GOT3 (cell line): ENCODE measurements at places on chromosomes 7 and 10.

GRCh38 chr10:99520847-99521764 is 11.6 kb upstream of the NKX2-3 start:
- DNase-seq: no peak

GRCh38 chr7:16934722-16935340 is 53.0 kb upstream of the AGR3 start:
- no peak for DNase-seq

DNA sequence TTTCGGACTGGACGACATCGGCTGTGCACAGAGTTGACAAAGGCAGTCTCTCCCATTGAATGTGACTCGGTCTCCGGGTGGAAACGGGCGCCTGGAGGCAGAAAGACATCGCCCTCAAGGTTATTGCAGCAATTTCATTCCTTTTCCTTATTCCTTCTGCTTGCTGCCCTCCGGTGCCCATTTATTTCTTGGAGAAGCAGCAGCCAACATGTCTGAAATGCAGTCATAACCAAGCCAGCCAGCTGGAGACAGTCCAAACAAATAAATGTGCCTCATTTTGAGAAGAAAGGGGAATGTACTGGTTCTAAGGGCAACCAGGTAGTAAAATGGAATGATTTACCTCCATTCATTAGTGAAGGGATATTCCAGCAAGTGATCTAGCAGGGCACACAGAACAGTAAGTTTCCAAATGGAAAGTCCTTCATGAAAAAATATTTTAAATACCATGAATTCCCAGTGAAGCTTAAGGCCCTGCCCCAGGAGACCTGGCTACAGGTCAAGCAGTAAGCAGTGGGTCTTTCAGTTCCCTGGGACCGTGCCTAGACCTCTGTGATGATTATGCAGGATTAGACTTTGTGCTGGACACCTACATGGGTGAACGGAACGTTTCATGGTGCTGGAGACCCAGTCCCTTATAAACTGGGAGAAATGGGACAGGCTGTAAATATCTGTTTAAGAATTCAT is 86.6 kb downstream of the ABLIM1 start:
- DNase-seq: no peak

DNA sequence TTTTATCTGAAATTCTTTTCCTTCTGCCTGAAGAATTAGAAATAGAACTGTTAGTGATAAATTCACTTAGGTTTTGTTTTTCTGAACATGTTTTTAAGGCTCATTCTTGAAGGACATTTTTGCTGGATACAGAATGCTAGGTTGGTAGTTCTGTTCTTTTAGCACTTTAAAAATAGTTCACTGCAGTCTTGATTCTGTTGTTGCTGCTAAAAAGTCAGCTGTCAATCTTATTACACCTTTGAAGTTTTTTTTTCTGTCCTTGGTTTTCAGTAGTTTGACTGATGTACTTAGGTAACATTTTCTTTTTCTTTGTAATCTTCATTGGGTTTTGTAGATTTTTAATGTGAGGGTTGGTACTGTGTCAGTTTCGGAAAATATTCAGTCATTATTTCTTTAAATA is 48.7 kb downstream of the C1GALT1 start:
- DNase-seq: no peak

- no peak for DNase-seq
Observed at GRCh38 chr7:24745355-24745754, 11.9 kb downstream of the GSDME start.

GRCh38 chr10:88911851-88912250 is 31.8 kb downstream of the STAMBPL1 start:
- no peak for DNase-seq

- no peak for DNase-seq
Observed at GRCh38 chr7:22563032-22563501, 63.1 kb upstream of the STEAP1B start.

DNA sequence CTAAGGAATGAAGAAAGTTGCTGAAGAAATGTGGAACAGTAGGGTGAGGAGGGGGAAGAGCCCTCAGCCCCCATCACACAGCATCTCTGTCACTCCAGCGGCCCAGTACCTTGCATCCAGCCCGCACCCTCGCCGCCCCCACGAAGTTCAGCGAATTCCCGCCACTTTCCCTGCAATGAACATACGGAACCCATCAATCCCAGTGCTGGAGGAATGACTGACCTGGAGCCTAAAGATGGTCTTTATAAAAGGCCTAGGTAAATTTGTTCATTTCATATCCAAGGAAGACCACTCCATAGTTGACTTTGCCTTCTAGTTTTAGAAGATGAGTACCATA is 779 bp upstream of the KIF5B start:
- no peak for DNase-seq

DNA sequence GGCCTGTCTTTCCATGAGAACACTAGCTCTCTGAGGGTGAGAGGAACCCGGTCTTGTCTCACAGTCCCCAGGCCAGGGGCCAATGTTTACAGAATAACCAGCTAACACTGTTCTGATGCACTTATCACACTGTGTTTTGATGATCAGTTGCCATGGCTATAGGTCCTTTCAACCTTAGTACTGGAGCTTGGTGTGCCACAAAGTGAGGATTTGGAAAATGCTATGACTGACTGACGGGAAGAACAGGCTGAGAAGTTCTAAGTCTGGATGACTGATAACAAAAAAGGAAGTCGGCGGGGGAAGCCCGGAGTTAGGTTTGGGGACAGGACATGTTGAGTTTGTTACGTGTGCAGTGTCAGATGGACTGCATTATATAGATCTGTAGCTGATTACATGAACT is 141.8 kb downstream of the CTTNBP2 start:
- DNase-seq: no peak

GRCh38 chr10:72332423-72333111 is 22.2 kb downstream of the DNAJB12 start:
- no peak for DNase-seq

DNA sequence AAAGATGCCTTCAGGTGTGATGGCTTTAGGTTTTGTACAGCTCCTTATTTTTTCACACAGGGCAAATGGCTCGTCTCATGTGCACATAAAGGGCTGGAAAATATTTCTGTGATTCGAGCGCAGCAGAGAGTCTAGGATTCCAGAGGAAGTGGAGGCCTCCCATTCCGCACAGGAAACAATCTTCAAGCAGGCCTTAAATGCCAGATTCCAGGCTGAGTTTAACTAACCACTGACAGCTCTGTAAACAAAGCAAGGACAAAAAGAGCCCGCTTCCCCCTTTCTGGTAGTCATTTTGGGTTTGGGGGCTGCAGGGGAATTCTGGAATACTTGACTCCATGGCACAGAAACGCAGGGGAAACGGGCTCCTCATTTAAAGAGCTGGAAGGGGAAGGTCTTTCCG is 87.2 kb downstream of the CALD1 start:
- no peak for DNase-seq

- DNase-seq: no peak
Observed at GRCh38 chr7:118586248-118586647, 361.7 kb downstream of the ANKRD7 start.

DNA sequence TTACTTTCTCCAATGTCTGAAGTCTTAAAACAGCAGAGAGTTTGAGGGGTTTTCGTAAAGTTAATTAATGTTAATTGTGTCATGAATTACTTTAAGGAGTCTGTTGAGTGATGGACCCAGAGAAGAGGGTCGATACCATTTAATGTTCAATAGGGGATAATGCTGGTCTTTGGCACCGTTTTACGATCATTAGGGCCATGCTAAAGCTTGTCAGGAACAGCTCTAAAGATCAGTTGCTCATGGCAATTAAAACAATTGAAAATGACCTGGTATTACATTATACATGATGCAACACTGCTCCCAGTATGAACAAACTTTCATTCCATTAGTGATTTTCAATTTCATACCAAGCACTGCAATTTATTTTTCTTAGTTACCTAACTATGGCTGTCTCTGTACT is 296.9 kb downstream of the ETV1 start:
- DNase-seq: no peak

DNA sequence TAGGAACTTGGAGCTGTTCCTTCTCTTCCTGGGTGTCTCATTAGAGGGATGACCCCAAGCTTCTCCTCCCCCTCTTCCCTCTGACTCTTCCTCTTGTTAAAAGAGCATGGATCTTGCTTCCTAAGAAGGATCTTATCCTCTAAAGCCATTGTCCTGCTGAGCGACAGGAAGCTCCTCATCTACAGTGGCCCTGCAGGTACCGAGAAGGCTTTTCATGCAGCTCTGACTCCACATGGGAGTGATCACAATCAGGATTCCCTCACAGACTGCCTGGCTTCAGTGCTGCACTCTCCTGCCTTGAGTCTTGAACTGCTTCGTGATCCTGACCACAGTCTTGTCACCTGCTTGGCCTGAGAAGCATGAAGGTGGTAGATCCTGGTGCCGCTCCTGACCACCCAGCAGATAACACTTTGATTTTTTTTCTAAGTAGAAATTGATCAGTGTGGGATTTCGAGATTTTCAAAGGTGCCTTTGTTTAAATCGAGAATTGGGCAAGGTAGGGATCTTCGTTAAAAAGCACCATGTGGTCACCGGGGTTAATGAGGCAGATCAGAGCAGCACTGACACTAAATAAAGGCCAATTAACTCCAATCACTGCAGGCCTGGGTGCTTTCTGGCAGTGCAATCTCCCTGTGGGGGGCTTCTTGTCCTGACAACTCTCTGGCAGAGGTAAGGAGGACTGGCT is 376.4 kb downstream of the NRG3 start:
- no peak for DNase-seq

DNA sequence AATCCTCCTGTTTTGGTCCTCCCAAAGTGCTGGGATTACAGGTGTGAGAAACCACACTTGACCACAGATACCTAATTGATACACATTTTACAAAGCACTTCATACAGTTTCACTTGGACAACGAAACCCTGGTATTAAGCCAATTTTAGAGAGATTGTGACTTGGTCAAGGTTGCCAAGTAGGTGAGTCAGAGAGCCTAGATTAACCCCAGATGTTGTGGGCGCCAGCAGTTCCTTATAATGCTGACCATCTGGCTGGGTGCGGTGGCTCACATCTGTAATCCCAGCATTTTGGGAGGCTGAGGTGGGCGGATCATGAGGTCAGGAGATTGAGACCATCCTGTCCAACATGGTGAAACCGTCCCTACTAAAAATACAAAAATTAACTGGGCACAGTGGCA is 4.9 kb upstream of the PHKG1 start:
- DNase-seq: peak; percentile 36

DNA sequence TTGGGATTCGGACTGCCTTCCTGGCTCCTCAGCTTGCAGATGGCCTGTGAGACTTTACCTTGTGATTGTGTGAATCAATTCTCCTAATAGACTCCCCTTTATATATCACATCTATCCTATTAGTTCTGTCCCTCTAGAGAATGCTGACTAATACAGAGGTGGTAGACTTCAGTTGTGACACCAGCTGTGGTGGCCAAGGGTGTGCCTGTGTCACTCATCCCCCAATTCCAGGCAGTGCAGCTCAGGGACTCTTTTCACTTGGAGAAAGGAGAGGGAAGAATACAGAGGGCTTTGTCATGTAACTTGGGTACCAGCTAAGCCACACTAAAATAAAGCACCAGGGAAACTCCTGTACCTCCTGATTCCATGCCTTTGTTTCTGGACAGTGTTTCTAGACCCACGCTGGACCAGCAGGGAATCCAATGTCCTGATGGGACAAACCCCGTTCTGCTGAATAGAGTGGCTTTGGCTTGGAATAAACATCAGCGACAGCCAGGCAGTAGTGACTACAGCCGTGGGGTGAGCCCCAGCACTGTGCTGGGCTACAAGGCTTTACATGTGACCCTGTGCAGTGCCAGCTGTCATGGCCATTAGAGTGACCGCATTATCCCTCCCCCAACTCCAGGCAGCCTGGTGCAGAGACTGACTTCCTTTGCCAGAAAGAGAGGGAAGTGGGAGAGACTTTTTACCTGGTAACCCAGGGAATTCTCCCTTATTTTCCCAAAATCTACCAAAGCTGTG is 233.6 kb downstream of the ANK3 start:
- no peak for DNase-seq

GRCh38 chr7:47669901-47670384 is 88.0 kb upstream of the TNS3 start:
- no peak for DNase-seq

DNA sequence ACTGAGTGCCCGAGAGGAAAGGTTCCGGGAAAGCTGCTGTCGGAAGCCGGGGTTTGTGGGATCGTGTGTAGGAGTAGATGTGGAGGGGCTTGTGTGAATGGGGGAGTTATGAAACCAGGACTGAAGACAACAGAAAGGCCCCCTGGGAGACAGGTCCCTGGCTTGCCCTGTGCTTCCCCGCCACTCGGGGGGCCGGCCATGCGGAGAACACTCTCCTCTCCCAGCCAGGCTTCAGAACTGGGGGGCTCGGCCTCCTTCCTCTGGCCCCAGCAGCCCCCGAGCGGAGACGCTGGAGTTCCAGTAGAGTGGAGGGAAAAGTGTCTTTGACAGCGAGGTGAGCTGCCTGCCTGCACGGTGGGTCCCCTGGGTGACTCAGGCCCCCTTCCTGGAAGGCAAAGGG is 185.0 kb downstream of the MGMT start:
- DNase-seq: no peak

- DNase-seq: no peak
Observed at GRCh38 chr10:34862892-34863291, 47.8 kb upstream of the PARD3 start.

GRCh38 chr7:28533731-28534531 is 121.6 kb downstream of the CREB5 start:
- DNase-seq: no peak

GRCh38 chr10:73655257-73655989 is 406 bp downstream of the SYNPO2L start:
- DNase-seq: no peak

DNA sequence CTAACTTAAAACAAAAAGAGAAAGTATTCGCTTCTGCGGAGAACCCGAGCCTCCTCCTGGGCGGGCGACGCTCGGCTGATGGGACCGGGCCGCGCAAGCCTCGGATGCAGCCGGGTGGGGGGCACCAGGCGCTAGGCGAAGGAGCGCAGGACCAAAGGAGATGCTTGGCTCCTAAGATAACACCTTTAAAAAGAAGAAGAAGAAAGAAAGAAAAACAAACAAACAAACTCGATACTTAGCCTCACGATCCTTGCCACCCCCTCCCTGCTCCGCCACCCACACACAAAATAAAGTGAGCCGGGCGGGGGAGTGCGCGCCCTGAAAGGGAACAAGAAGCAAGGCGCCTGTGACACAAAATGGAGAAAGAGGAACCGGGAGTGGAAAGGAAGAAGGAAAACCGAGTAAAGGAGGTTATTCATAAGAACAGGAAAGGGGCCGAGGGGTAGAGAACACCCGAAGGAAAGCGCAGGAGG is 34.0 kb upstream of the EBLN1 start:
- peak; percentile 5 for DNase-seq

GRCh38 chr10:88473989-88474883 is 108.9 kb downstream of the RNLS start:
- no peak for DNase-seq

- no peak for DNase-seq
Observed at GRCh38 chr7:141074997-141075396, 1.1 kb downstream of the TMEM178B start.
